ENCODE measurements at places on chromosomes 16 and 17.
A peak's percentile ranks its signal among the peaks of the same experiment; 100 is the strongest.

- no peak for DNase-seq
Observed at GRCh38 chr16:87361916-87362619, 21.5 kb downstream of the FBXO31 start.

DNA sequence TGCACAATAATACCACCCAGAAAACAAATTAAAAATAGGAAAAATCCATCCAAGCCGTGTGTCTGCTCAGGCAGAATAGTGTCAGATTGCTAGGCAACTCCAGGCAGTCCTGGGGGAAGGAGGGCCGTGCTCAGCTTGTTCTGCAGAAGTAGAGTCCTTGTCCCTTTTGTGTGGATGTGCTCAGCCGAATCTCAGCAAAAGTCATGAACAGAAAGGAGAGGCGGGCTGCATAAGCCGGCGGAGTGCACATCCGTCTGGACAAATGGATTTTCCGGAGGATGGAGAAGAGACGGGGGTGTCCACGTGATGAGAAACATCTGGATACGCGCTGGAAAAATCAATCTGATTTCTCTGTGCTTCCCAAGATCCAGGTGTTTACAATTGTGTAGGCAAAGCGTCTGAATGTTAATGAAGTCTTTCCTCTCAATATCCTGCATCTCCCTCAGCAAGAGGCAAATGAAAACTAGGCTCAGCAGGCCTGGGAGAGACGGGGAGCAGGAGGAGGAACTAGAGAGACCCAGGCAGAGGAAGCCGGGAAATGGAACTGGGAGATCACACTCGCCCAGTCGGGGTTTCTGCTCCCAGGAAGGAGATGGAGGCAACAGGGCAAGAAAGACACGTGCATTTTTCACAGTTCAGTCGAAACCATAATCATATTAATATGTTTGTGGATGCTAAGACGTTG, 7.7 kb upstream of the RBFOX3 start:
- DNase-seq, result no peak

- DNase-seq, result no peak
Observed at GRCh38 chr17:63436523-63437110, 9.5 kb downstream of the CYB561 start.

- DNase-seq, result peak; percentile 72
Observed at GRCh38 chr16:19071811-19072777, 4.7 kb downstream of the COQ7 start.

DNA sequence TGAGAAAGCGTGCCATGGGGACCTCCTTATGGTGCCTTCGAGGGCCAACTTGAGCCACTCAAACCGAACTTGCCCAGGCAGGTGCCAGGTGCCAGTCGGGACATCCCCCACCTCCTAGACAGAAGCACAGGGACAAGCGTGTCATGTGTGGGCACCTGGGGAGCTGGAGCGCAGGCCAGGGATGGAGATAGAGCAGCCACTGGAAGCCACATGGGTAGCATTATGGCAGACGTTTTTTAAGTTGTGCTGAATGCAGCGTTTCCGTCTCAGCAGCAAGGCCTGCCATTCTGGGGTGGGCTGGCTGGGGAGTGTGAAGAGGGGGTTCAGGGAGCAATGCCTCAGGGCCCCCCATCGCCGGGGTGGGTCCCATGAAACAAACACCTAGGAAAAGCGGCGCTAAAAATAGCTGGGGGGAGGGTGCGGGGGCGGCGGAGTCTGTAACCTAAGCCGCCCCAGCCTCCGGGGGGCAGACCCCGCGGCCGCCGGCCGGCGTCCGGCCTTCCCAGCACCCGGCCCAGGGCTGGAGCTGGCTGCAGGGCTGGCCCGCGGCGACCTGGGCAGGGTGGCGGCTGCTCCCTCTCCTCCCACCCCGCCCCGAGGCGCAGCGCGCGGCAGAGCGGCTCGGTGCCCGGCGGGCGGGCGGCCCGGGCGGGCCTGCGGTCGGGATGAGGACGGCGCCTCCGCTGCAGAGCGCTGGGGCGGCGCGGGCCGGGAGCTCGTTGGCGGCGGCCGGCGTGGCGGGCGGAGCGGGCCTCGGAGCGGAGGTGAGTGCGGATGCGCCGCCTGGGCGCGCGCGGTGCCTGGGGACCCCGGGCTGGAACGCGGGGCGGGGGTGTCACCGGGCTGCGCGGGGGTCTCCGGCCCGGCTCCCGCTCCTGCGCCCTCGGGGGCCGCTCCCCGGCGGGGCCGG, at the start of gene ZNF469:
TSS of gene ZNF469 (plus strand) at position 469 of the 910 bp plus-strand sequence. CDS start 44,512 bp downstream, outside the sequence.
- peak; percentile 77 for DNase-seq

- DNase-seq, result no peak
Observed at GRCh38 chr17:4006165-4006589, 41.9 kb upstream of the ATP2A3 start.

DNA sequence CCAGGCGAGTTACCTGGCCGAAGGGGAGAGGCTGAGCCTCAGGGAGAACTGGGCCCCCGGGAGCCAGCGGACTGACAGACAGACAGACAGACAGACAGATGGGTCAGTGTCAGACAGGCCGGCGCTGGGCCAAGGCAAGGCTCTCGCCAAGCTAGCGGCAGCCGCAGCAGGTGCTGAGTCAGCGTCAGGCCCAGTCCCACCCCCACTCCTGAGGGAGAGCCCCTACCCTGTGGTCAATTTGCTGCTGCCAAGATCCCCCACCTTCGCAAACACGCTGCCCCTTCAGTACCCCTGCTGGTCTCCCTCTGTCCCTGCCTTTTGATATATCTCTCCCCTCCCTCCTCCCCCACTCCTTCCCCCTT, 1.5 kb downstream of the FGF11 start:
- DNase-seq, result peak; percentile 52

- no peak for DNase-seq
Observed at GRCh38 chr16:68345351-68345810, 34.6 kb downstream of the PRMT7 start.

DNA sequence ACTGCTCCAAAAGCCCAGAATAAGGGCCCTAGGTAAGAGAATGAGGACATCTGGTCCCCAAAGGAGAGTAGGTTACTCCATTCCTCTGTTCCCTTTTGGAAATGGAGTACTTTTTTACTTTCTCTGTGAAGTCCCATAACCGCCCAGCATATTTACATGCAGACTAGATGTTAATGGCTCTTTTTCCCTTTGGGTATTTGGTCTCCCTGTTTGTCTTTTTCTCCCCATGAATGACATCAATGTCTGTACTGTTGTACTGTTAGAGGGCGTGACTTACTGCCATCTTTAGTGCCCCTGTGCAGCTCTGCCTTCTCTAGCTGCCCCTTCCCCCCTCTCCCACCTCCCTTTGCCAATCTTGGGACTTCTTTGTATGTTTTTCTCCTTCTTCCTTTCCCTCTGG, 19.0 kb downstream of the GPR179 start:
- no peak for DNase-seq

DNA sequence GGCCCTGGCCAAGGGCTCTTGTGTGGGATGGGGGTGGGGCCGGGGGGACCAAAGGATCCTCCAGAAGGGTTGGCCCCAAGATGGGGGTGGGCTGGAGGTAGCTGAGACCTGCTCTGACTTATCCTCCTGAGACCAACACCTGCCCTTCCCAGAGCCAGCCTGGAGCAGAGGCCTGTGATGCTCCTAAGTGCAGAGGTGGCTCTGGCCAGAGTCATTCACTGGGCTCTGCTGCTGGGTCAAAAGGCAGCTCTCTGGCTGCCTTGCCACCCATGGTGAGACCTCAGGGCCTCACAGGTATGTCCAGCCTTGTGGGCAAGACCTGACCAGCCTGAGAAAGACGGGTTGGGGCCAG, 393 bp downstream of the SERPINF2 start:
- DNase-seq, result no peak

DNA sequence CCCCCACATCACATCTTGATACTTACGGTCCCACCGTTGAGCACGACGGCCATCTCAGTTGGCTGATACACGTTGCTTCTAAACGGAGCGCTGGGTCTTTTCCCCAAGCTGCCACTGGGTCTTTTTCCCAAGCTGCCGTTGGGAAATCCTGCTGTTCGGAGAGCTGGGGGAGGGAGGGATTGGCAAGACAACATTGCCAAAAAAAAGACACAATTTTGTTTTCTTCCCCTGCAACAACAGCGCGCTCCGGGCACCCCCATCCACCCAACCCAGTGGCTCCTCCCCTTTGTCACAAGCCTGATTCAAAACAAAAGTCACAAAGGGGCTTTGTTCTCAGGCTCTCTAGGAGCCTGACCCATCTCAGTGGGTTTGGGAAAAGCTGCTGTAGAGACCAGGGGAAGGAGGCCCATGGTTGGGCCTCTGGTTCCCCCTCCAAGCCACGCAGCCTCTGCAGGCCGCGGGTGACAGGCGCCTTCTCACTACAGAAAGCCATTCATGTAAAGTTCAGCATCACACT, 22.8 kb downstream of the GPRC5B start:
- no peak for DNase-seq

DNA sequence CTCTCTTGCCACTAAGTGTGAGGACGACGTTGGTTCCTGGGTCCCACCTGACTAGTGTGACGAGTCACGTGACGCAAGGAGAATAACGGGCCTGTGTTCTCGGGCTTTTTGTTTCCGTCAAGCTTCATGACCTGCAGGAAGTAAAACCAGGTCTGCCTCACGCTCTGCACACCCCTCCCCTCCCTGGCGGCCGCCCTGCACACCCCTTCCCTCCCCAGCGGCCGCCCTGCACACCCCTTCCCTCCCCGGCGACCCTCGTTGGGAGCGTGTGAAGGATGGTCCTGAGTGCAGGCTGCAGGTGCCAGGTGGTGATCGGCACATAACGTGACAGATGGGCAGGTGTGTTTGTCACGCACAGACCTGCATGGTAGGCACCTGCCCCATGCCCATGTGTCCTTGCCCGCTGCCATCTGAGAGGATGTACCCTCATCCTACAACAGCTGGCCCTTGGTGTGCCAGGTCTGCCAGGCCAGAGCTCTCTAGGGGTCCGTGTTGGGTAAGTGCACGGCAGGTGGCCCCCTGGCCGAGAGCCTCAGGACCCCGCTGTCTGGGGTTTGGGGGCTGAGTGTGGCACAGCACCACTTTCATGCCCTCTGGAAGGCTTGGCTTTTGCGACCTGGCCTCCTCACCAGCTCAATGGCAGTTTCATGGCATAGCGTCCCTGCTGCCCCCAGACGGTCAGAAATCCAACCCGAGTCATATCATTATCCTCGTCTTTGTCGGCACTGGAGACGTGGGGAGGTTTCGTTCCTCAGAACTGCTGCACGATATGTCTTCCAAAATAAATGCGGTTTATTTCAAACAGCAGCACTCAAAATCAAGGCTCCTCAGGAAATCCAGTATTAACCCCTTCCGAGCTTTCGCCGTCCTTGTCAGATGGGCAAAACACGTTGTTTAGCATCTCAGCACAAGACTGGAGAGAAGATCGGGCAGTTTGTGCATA, 191.8 kb upstream of the CHMP6 start:
- DNase-seq, result no peak

GRCh38 chr17:60971515-60972369, 294.1 kb downstream of the BCAS3 start:
- peak; percentile 74 for DNase-seq

DNA sequence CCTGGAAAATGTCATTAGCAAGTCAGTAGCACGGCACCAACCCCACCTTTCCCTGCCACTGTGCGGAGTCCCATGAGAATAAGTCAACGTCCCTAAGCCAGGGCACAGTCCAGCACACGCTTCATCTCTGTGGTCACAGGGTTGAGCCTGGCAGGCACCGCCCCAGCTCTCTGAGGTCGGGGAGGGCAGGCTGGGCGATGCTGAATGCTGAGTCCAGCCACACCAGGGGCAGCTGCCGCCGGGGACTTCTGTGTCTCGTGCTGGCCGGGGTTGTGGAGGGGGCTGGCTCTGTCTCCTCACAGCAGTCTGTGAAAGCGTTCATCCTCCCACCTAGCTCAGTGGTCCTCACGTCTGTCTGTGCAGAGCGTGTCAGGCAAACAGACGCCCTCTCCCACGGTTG, 53.2 kb downstream of the BANP start:
- no peak for DNase-seq

DNA sequence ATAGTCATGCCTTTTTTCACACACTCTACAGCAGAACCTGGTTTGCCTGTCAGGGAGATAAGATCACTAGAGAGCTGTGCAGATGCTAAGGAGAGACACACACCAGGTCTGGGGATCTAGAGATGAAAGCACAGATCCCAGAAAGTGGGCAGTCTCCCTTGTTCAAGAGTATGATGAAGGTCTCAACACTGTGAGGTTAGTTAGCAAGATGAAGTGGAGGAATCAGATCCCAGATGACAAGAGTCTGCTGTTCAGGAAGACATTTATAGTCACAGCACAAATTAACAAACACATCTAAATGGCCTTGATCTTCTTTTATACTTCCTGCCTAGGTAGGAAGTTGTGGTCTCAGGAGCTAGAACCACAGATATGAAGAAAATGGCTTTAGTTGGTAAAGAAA, 23.4 kb upstream of the SKAP1 start:
- no peak for DNase-seq

DNA sequence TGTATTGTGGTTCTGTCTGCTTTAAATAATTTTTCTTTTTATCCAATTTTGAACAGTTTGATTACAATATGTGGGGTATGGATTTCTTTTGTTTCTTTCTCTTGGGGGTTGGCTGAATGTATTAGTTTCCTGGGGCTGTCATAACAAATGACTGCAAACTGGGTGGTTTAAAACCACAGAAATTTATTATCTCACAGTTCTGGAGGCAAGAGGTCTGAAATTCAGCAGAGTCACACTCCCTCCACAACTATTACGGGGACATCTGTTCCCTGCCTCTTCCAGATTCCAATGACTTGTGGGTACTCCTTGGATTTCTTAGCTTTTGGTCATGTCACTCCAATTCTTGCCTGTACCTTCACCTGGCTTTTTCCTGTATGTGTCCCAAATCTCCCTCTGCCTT, 23.7 kb downstream of the COX11 start:
- peak; percentile 49 for DNase-seq

DNA sequence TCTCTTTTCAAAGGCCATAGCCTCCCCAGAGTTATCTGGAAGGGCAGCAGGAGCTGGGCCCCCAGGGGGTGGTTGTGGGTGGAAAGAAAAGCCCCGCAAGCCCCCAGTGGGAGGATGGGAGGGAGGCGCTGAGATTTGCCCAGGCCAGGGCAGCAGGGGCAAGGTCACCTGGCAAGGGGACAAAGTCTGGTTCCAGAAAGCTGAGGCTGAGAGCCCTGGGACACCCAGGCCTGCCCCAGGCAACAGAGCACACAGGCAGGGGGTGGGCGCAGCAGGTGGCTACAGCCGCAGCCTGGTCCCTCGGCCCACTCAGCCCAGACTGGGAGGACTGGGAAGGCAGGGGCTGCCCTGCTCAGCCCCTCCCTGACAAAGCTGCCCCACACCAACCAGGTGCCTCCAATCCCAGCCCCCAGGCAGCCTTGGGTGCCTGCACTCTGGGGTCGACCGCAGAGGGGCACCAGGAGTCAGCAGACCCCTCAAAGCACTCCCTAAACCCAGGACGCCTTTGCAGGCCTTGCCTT, 23.7 kb upstream of the GSG1L start:
- DNase-seq, result no peak

- no peak for DNase-seq
Observed at GRCh38 chr16:26211542-26211941, 519.8 kb downstream of the HS3ST4 start.
